ENCODE measurements at places on chromosomes 16 and 17.

DNA sequence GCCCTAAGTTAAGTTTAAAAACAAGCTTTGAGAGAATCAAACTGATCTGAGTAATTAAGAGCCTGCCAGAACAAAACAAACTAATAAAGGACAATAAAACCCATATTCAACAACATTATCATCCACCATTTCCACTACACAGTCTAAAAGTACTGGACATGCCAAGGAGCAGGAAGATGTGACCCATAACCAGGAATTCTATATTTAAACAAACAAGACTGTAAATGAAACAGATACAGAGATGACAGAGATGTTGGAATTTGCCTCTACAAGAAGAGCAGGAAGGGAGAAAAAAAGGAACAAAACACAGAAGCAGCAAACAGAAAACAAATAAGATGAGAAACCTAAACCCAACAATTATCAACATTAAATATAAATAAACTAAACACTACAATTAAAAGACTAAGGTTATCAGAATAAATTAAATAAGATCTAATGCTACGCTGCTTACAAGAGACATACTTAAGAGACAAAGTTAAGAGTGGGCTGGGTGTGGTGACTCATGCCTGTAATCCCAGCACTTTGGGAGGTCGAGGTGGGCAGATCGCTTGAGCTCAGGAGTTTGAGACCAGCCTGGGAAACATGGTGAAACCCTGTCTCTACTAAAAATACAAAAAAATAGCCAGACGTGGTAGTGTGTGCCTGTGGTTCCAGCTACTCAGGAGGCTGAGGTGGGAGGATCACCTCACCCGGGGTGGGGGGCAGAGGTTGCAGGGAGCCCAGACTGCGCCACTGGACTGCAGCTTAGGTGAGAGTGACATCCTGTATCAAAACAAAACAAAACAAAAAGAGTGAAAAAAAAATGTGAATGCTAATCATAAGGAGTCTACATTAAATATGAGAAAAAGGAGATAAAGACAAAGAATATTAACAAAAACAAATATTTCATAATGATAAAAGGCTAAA lies 50.6 kb downstream of the CREBBP start:
- no peak for DNase-seq

- no peak for DNase-seq
These were observed 15.9 kb downstream of the HAPSTR1 start for GRCh38 chr16:9107025-9107970.

- DNase-seq = no peak
These were observed 527.7 kb upstream of the SOX9 start for GRCh38 chr17:71593078-71593477.

DNA sequence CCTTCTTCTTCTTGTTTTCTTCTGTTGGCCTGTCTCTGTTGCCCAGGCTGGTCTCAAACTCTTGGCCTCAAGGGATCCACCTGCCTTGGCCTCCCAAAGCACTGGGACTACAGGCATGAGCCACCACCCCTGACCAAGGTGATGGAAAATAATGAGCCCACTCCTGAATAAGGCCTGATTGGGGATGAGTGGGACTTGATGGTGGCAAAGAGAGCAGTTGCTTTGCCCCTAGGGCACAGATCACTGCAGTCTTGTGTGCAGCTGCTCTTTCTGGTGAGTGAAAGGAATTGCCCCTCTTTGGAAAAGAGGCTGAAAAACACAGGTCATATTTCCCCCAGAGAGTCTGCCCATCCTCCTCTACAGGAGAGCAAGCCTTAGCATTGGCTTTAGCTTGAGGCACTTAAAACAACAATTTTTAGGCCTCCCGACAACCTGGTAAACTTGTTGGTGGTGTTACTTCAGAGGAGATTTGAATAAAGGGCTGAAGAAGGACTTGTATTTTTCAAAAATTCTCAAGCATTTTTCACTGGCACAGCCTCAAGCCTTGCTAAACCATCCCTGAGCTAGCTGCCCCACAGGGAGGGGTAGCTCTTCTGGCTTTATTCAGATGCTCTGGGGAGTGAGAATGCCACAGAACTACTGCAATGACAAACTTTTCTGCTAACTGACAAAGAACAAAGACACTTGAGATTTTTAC lies 6.1 kb upstream of the PDP2 start:
- no peak for DNase-seq

- DNase-seq = peak; percentile 65
These were observed 22.6 kb upstream of the SPATA32 start for GRCh38 chr17:45284176-45285140.

- no peak for DNase-seq
These were observed 1.3 kb downstream of the DHX58 start for GRCh38 chr17:42111265-42111636.

GRCh38 chr17:32727681-32728080 lies 149.2 kb downstream of the MYO1D start:
- no peak for DNase-seq

- no peak for DNase-seq
These were observed 10.3 kb downstream of the ZNF385C start for GRCh38 chr17:42087736-42088705.

- no peak for DNase-seq
These were observed 90.9 kb downstream of the GAS7 start for GRCh38 chr17:10107316-10108165.

- DNase-seq = no peak
These were observed 173.3 kb downstream of the MRTFB start for GRCh38 chr16:14244196-14245010.

Measured in heart right ventricle (tissue), 16 donors.